ENCODE measurements at places on chromosomes 7 and 10.

GRCh38 chr10:43739161-43739560 is 90.5 kb upstream of the ZNF32 start:
- DNase-seq = no peak

DNA sequence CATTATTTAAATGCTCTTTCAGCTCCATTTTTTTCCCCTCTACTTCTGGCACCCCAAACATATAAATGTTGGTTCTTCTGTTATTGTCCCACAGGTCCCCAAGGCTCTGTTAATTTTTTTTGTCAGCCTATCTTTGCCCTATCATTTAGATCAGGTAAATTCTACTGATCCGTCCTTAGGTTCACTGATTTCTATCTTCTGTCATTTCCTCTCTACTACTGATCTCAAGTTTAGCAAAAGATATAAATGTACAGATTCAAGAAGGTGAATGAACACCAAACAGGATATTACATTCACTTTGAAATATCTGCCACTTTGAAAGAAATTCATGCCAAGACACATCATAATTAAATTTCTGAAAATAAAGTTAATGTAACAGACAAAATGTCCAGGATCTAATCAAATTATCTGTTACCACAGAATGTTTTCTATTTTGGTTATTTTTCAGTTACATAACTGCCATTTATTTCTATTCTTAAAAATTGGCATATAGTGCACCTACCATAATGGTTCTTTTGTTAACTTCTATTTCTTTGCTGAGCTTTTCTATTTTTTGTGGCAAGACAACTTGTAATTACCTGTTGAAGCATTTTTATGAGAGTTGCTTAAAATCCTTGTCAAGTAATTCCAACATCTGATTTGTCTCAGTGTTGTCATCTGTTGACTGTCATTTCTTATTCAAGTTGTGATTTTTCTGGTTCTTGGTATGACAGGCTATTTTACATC is 12.1 kb upstream of the CUBN start:
- no peak for DNase-seq

GRCh38 chr10:65964205-65964604 is 961.6 kb upstream of the LRRTM3 start:
- DNase-seq = no peak

- no peak for DNase-seq
Measured at GRCh38 chr10:114647545-114648138, 10.4 kb downstream of the ABLIM1 start.

GRCh38 chr10:77164616-77165311 is 472.8 kb downstream of the KCNMA1 start:
- no peak for DNase-seq

- DNase-seq = no peak
Measured at GRCh38 chr7:35691827-35692307, 3.1 kb downstream of the HERPUD2 start.

GRCh38 chr7:42596737-42597136 is 315.1 kb downstream of the C7orf25 start:
- no peak for DNase-seq

DNA sequence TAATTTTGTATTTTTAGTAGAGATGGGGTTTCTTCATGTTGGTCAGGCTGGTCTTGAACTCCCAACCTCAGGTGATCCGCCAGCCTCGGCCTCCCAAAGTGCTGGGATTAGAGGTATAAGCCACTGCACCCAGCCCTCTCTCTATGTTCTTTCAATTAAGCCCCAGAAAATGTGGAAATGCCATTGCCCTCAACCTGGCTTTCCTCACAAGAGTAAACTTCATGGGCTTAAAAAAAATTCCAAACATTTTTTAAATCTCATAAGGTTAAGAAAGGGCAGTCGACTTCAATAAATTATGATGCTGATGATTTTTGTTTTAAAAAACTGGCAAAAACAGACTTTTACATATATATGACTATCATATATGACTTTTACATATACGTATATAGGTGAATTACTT is 107.6 kb downstream of the TES start:
- DNase-seq = no peak

GRCh38 chr10:111030042-111030750 is 46.6 kb upstream of the ADRA2A start:
- no peak for DNase-seq

- no peak for DNase-seq
Measured at GRCh38 chr10:113872139-113873030, 17.9 kb downstream of the NHLRC2 start.
